ENCODE measurements at places on chromosomes 2 and 18.
A peak's percentile ranks its signal among the peaks of the same experiment; 100 is the strongest.

GRCh38 chr18:76461692-76462325 is 33.2 kb downstream of the ZNF516 start:
- no peak for DNase-seq

DNA sequence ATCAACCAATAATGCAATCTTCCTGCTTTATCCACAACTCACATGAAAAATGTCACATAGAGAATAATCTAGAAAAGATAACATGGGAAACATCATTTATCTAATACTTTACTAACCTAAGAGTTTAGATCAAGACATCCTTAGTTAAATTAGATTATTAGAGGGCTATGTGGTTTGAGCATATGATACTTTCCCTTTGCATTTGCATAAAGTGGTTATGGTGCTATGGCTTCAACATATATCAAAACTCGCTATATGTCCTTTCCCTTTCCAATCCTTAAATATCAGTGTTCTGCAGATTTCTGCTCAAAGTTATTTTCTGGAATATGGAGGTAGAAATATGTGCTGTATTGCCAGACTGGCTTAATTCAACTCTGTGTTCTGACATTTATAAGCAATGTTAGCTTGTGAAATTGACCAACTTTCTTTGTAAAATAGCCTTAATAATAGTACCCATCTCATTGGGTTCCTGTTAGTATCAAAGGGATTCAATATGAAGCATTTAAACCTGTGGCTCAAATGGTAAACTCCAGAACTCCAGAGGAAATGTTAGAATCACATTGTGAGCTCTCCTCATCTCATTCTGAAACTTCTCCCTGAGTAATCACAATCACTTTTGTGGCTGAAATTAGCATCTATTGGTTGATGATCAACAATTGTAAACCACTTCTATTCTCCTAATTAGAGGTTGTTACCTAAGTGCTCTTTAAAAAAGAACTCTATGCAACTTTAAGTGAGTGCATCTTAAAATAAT is 1089.9 kb upstream of the SLC39A10 start:
- DNase-seq = no peak

- DNase-seq = no peak
Measured at GRCh38 chr2:26273501-26273900, 28.8 kb downstream of the HADHB start.

DNA sequence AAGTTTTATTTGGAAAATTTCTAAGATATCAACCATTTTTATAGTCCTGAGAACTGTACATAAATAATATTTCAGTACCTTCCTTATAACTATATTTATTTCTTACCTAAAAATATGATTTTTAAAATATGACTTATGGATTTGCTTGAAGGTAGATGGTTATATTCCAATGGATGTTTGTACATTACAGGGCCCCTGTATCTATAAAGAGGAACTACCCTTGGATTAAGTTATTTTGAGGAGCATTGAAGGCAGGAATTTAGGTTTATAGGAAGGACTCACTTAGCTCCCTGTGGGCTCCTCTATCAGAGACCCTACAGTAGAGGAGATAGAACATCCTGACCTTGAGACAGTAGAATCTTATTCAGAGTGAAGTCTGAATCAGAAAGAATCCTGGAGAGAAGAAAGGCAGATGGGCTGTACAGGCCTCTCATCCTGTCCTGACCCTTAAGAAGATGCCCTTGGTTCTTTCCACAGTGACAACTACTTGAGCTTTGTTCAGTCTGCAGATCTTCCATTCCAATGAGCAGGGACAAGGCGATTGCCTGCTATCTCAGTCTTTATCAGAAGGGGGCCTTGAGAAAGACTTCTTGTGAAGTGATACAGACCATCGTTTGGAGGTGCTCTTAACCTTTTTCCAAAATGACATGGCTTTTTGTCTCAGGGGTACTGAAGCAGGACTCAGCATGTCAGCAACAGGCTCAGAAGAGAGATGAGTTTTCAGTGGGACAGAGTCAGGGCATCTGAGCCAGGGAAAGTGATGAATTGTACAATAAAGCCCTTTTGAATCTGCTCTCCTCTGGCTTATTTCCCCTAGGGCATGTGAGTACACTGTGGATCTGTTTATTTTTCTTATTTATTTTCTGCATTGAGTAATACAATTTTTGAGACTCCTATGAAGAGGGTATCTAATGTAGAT is 20.9 kb downstream of the OXER1 start:
- DNase-seq = no peak

GRCh38 chr2:127324635-127325034 is 30.7 kb upstream of the ERCC3 start:
- DNase-seq = peak; percentile 62

DNA sequence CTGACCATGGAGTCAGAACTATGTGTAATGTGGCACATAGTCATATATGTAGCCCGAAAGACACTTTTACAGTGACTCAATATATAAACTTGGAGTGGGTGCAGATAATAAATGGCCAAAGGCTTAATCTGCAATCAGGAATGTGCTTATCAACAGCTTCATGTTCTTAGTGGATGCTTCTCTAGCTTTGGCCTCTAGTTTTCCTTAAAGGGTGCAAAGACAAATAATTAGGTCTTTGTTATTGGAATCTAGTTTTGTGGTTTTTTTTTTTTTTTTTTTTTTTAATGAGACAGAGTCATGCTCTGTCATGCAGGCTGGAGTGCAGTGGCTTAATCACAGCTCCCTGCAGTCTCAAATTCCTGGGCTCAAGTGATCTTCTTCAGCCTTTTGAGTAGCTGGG is 625.6 kb downstream of the EPHA4 start:
- DNase-seq = no peak

DNA sequence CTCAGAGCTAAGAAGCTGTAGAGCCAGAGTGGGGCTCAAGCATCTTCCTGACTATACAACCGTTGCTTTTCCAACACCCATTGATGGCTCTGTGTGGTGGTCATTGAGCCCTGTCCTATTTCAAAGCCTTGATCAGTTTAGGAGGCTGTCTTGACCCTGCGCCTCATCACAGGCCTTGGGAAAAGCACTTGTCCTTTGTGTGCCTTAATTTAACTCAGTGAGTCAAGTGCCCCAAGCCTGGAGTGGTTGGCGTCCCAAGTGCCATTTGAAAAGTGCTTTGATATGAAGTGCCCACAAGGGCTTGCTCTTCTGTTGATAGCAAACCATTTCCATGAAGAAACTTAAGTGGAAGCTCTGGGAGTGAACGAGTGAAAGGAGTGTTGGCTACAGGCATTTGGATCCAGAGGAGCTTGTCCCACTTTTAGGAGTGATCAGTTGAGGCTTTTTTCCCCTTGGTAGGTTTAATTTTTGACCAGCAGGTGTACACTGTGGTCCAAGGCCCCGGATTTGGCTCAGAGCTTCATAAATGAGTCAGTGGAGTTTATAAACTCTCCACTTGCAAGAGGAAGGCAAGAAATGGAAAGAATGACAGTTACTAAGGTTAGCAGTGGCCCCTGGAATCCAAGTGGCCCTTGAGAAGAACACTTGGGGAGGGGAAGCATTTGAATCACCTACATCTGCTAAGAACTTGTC is 50.3 kb downstream of the ACTR2 start:
- peak; percentile 82 for DNase-seq

GRCh38 chr2:172749388-172749787 is 13.7 kb downstream of the RAPGEF4 start:
- DNase-seq = no peak

GRCh38 chr18:55002261-55002660 is 43.0 kb upstream of the CCDC68 start:
- DNase-seq = no peak

DNA sequence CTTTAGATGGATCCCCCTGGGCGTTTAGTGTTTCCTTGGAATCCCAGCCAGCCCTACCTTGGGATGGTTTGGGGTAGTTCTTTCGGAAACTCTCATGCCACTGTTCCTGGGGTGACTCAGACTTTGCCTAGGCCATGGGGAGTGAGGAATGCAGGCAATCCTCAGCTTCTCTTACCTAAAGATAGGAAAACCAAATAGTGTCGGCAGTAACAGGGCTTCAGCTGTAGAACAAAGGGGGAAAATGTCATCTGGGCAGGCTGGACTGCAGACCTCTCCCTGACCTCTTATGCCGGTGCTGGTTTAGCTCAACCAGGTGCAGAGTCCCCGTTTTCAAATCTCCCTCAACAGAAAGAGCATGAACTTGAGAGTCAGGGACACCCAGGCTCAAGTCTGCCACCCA is 252.1 kb downstream of the TSN start:
- DNase-seq = no peak

GRCh38 chr2:23900541-23901322 is 26.2 kb downstream of the ATAD2B start:
- peak; percentile 3 for DNase-seq

DNA sequence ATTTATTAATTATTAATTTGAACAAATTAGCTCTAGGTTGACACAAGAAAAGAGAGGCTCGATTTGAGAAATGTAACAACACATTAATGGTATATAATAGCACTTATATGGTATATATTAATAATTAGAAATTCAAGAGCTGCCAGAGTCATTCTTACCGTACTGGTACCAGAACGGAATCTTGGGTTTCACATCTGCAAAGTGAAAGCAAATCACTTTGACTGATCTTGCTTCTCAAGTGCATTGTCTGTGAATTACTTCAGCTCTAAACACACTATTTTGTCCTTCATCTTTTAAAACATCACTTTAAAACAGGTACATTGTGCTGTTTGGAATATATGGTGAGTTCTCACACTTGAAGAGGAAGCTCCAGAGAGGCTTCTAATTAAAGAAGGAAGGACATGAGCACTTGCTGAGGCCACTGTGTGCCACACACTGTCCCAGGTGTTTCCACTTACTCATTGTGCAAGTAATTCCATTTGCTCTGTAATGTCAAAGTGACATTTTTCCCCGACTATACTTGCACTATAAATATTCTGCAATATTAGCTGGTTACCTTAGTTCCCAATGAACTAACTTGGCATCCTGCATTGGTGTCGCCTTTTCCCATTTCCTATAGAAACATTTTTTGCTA is 85.8 kb downstream of the PLA2R1 start:
- DNase-seq = no peak

DNA sequence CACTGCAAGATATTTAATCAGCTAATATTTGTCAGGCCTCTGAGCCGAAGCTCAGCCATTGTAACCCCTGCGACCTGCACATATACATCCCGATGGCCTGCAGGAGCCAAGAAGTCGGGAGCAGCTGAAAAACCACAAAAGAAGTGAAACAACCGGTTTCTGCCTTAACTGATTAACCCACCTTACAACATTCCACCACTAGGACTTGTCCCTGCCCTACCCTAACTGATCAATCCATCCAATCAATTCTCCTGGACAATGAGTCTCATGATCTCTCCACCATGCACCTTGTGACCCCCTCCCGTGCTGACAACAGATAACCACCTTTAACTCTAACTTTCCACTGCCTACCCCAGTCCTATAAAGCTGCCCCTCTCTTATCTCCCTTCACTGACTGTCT is 945.4 kb upstream of the GYPC start:
- DNase-seq = no peak

DNA sequence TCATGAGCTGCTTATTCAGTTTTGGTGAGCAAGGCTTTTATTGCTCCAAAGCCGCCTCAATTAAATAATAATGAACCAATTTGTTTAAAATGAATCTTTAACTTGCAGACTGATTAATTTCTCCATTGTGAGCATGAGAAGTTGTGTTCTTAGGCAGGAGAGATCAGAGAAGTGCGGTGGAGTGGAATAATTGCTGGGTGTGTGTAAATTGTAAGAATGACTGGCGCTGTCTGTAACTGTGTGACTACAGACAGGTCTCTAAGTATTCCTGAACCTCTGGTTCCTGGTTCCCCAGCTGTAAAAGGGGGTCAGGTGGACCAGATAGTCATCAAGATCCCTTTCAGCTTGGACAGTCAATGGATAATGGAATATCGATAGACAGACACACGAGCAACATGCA is 98.0 kb upstream of the EFEMP1 start:
- DNase-seq = no peak

GRCh38 chr18:23283916-23284430 is 148.7 kb downstream of the CABLES1 start:
- no peak for DNase-seq

DNA sequence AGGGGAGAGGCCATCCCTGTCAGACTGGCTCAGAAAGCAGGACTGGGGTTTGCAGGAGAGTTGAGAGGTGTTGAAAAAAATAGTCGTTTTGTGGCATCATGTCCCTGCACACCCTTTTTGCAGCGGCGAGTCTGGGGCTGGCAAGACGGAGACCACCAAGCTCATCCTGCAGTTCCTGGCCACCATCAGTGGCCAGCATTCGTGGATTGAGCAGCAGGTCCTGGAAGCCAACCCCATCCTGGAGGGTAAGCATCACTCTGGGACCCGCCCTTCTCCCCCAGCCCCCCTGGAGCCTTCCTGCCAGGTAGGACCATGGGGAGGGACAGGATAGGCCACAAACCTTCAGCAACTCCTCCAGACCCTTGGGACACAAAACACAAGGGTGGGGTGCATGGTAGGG is 34.2 kb downstream of the MYO7B start:
- no peak for DNase-seq

DNA sequence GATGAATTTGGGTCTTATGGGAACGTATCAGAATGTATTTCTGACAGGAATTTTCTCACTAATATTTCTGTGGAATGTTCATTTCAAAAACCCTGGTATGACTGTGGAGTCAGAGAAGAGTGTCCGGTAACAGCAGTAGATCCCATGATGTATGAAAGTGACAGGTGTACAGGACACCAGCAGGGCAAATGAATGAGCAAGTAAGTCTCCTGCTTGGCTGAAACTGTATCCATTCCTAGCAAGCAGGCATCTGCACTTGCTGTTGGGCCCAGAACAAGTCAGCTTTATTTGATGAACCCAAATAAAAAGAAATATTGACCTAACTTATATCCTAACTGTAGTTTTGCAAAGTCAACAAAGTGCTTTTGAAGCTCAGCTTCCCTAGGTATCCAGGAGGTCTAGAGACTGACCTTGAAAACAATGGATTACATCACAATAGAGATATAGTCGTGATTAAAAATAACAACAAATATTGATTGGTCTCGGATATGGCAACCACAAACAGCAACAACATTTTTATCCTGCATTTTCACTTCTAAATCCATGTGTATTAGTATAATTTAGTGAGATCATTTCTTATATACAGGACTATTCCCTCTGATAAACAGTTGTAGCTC is 37.6 kb downstream of the NXPH2 start:
- no peak for DNase-seq

DNA sequence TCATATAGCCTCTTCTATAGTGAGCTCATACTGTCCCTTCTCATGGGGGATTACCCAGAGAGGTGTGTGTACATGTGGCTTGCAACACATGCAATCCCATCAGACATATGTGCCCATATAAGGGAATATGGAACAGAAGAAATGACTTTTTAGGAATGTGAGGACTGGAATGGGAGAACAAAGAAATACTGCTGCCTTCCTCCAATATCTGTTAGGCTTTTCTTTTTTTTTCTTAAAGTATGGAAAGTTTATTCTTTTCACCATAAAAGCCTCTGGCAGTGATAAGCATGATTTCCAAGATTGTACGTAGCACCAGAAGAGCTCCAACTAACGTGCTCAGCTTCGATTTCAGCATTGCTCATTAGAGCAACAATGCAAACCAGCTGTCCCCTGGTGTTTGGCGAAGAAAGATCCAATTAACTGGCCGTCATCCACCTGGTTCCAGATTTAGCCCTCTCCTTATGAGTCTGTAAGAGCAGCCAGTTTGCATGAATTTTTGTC is 113.6 kb downstream of the ADCYAP1 start:
- DNase-seq = peak; percentile 28

GRCh38 chr18:9876867-9877654 is 8.7 kb upstream of the TXNDC2 start:
- DNase-seq = no peak

All from DMS53 (cell line).